ENCODE measurements at places on chromosomes 12 and 14.

DNA sequence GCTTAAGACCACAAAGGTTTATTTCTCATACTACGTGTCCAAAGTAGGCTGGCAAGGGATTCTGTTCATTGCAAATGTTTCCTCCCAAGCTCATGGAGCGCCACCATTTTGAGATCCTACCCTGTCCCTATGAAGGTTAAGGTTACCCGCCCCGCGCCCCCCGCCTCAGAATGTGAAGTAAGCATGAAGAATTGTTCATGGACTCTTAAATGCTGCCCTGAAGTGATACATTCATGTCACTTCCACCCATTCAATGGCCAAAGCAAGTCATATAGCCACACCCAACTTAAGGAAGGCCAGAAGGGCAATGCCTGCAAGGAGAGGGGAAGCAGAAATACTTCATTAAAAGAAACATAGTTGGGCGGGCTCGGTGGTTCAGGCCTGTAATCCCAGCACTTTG, 4.2 kb downstream of the TMEM253 start:
- no peak for DNase-seq

- no peak for DNase-seq
These were observed 240.3 kb upstream of the TMPO start for GRCh38 chr12:98275131-98275475.

DNA sequence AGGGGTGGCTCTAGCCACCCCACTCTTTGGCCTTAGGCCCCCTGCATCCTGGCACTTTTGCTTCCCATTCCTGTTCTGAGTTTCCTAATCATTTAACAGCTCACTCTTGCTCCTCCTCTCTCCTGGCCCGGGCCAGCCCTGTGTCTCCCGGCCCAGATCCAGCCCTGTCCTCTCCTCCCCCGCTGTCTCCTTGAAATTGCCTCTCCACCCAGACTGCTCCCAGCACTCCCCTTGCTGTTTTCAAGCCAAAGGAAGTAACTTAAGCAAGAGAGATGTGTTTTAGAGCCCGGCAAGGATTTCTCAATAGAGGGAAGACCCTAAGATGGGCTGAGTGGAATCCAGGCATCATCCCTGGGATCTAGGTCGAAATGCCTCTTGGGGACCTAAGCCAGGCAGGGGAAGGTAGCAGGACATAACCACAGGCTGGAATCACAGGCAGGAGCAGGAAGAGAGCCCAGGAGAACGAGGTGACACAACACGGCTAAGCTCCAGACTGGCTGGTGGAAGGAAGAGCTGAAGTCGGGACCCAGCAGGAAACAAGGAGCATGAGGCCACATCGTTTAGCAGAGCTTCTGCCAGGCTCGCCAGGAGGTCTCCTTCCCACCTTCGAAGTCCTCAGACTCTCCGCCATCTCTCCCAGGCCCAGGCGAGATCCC, 2.0 kb upstream of the LRP1-AS start:
- DNase-seq: no peak

DNA sequence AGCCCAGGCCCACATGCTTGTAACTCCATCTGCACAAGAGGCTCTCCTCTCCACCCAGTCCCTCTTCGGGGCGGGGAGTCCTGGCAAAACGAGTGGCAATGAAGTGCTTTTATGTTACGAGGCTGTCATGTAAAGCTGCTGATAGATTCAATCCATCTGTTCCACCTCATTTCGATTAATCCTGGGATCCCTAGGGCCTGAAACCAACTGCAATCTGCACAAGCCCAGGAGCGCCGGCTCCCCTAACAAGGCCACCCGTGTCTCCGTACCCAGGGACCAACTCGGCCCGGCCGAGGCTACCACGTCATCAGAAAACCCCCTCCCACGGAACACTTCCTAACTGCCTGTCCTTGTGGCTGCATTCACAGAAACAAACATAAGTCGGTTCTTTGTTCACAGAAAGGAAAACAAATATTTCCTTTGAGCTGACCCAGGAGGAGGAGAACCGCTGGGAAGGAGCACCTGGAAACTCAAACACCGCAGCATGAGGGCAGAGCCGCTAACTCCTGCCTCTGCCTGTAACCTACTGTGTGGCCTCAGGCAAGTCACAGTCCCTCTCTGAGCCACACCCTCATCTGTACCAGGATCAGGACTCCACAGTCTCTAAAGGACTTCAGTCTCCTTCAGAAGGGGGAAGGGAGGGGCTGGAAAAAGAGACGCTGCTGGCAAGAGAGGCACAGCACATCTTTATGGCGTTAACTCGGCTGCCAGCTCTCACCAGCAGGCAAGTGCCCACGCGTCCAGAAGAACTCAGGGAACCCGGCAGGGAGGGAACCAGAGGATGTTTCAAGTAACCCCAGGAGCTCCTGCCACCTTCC, 47.8 kb downstream of the CCDC88C start:
- DNase-seq: no peak

- no peak for DNase-seq
These were observed 88.7 kb upstream of the PLXNC1 start for GRCh38 chr12:94059394-94060368.

DNA sequence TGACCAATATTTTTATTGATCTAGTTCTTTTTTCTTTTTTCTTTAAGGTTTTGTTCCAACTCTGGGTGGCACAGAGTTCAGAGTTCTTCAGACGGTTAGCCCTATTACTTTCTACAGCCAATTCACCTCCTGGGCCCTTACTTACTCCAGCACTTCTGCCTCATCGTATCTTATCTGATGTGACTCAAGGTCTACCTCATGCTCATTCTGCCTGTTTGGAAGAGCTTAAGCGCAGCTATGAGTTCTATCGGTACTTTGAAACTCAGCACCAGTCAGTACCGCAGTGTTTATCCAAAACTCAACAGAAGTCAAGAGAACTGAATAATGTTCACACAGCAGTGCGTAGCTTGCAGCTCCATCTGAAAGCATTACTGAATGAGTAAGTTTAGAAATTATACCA, 64.7 kb downstream of the VEZT start:
- no peak for DNase-seq

- DNase-seq: no peak
These were observed 110.6 kb upstream of the PRMT8 start for GRCh38 chr12:3380200-3381043.

GRCh38 chr14:92465353-92466055, 48.1 kb upstream of the RIN3 start:
- no peak for DNase-seq

DNA sequence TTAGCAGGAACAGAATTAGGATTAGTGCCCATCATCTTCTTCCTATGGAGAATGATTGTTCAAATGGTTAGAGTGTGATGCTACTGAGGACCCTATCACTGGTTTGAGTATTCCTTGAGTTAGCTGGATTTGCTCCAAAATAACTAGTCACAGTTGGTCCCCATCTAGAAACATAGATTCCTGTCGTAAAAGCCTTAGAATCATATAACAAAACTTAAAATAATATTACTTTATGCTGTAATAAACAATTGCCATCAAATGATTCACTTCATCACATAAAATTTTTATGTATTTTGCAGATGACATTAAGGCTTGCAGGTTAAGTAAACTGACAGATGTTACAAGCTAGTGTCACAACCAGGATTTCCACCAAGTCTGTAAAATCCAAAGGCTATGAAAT, 209.8 kb downstream of the CCER1 start:
- DNase-seq: no peak

- DNase-seq: no peak
These were observed 281.7 kb downstream of the DUSP6 start for GRCh38 chr12:89070603-89071002.

GRCh38 chr12:1332327-1332726, 262.1 kb downstream of the FBXL14 start:
- DNase-seq: no peak

GRCh38 chr12:132537836-132538662, 48.1 kb downstream of the FBRSL1 start:
- no peak for DNase-seq

GRCh38 chr14:50107850-50108249, 8.5 kb downstream of the VCPKMT start:
- DNase-seq: no peak

GRCh38 chr14:72084935-72085334, 152.7 kb downstream of the RGS6 start:
- no peak for DNase-seq

GRCh38 chr12:32997471-32997870, 100.9 kb upstream of the PKP2 start:
- no peak for DNase-seq

- no peak for DNase-seq
These were observed 23.3 kb downstream of the DMAC2L start for GRCh38 chr14:50335389-50335788.

DNA sequence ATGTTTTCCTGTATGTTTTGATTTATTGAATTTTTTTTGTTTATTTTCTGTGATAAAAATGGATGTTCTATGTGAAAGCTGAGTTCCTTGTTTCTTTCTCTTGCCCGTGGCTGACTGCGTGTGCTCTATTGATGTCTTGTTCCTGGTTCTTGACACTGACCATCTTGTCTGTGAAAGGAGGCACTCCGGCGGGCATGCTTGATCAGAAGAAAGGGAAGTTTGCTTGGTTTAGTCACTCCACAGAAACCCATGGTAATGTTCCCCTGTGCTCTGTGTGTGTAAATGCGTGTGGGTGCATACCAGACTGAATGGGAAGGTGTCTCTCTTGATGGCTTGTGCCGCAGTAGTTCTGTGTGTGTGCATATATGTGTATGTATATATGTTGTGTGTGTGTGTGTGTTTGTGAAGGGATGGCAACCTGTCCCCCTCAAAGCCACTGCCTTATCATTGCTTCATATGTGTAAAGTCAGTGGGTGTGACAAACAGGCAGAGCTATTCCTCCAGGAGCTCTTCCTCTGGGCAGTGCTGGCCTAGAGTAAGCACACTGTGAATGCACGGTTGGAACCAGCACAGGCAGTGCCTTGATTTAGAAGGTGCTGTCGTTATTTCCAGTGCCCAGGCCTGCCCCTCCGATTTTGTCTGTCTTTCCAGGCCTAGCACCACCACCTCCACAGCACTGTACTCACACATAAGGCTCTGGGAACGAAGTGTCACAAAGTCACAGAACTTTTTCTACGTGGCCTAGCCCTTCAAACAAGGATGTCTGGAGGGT, 247.3 kb upstream of the FKBP4 start:
- DNase-seq: no peak

- DNase-seq: no peak
These were observed 2.9 kb downstream of the SMARCD1 start for GRCh38 chr12:50087995-50088394.

DNA sequence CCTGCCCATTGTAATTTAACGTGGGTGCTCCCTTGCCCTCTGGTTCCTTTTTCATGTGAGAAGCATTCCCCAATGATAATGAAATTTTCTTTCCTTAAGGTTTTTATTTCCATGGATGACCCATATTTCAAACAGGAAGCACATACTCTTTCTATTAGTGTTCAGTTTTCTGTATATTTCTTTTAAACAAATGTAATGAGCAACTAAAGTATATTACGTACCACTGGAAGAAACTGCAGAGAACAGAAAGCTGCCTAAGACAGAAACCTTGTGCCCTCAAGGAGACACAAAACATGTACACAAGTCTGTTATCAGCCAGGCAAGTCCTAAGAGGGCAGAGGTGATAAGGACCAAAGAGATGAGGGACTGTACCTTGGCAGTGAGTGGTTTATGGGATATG, 414.9 kb downstream of the ETNK1 start:
- no peak for DNase-seq
